ENCODE measurements at places on chromosomes 12 and 14.

DNA sequence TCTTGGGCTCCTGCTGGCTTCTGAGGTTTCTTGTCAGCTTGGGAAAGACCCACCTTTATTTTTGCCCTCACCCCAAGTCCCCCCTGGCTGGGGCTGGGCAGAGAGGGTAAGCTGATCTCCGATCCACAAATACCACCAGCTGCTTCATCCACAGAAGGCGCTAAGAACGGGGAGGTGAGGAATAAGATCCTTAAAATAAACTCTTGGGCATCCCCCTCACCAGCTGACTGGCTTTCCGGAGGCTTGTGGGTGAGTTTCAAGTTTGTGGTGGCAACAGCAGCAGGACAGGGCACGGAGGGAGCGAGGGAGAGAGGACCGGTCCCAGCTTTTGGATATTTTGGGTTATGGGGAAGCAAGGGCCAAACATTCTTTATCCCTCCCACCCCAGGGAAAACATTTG is 20.8 kb upstream of the HSPB8 start:
- DNase-seq, result no peak

DNA sequence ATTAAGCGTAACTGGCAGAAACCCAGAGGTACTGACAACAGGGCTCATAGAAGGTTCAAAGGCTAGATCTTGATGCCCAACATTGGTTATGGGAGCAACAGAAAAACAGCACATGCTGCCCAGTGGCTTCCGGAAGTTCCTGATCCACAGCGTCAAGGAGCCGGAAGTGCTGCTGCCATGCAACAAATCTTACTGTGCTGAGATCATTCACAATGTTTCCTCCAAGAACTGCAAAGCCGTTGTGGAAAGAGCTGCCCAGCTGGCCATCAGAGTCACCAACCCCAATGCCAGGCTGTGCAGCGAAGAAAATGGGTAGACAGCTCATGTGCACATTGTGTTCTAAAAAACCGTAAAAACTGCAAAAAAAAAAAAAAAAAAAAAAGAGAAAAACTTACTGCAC is 192.3 kb downstream of the MON2 start:
- DNase-seq, result no peak

GRCh38 chr12:121799156-121799841 is 4.5 kb upstream of the SETD1B start:
- peak; percentile 69 for DNase-seq

GRCh38 chr12:128745772-128746689 is 77.7 kb downstream of the SLC15A4 start:
- DNase-seq, result no peak

- no peak for DNase-seq
Measured at GRCh38 chr12:49413010-49413409, 45.7 kb downstream of the SPATS2 start.

GRCh38 chr12:24879644-24880043 is 69.3 kb downstream of the BCAT1 start:
- no peak for DNase-seq

DNA sequence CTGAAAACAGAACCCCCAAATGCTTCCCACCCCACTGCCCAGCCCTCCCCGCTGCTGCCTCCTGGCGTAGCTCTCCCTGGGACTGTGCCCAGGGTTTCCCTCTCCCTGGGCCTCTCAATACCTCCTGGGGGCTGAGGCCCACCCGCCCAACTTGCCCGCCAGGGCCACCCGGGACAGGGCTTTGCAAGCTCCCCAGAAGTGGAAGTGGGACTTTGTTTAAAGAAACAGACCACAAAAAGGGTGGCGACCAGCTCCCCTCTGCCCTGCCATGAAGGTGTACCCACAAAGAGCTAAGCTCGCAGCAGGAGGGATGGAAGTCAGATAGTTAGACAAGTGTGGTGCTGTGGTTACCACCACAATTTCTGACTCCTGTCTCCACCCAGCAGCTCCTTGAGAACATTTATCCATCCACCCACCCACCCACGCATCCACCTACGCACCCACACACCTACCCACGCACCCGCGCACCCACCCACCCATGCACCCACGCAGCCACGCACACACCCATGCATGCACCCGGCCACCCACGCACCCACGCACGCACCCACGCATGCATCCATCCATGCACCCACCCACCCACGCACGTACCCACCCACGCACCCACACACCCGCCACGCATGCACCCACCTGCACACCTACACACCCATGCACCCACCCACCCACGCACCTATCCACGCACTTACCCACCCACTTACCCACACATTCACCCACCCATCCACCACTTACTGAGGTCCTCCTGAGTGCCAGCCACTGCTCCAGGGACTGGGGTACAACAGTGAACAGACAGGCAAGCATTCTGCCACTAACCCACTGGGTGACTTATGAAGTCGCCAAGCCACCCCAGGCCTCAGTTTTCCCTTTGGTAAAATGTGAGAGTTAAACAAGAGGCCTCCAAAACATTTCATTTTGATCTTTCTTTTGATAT is 127.3 kb downstream of the SCARB1 start:
- no peak for DNase-seq

- DNase-seq, result peak; percentile 22
Measured at GRCh38 chr12:42299392-42300308, 26.2 kb downstream of the ZCRB1 start.

DNA sequence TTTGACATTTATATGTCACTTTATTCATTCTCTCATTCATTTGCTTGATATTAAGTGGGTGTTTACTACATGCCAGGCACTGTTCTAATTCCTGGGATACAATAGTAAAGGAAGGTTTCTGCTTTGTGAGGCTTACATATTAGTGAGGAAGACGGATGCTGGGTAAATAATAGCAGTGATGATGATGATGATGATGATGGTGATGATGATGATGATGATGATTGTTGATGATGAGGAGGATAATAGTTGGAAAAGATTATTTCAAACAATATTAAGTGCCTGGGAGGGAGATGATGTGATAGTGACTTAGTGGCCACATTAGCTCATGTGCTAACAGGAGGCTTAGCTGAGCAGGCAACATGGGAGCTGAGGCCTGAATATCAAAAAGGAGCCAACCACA is 19.3 kb upstream of the TMEM233 start:
- no peak for DNase-seq

Measured in fibroblast of skin of left quadriceps (primary cell).